Aorta (tissue), 5 donors: ENCODE measurements at places on chromosomes 3 and 15.

GRCh38 chr15:24856397-24857390 is 98.1 kb upstream of the SNRPN start:
- peak; percentile 72 for DNase-seq

DNA sequence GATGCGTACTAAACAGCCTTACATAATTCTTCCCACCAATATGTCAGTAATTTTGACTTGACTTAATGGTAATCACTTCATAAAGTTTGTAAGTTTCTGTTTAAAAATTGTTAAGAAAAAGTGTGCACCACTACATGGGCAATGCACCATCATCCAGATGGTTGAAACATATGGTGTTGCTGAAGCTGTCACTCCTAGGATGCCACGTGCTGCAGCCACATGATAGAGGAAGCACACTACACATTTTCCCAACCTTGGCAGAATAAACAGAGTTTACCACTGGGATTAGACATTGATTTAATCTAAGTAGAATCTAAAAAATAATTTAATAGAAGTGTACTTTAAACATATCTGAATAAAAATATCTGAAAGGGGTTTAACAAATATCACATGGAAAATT is 1209.9 kb downstream of the NSUN3 start:
- no peak for DNase-seq

- no peak for DNase-seq
Measured at GRCh38 chr3:178436773-178437172, 99.5 kb upstream of the KCNMB2 start.

- DNase-seq, result no peak
Measured at GRCh38 chr3:117856354-117856753, 1146.8 kb downstream of the TUSC7 start.

DNA sequence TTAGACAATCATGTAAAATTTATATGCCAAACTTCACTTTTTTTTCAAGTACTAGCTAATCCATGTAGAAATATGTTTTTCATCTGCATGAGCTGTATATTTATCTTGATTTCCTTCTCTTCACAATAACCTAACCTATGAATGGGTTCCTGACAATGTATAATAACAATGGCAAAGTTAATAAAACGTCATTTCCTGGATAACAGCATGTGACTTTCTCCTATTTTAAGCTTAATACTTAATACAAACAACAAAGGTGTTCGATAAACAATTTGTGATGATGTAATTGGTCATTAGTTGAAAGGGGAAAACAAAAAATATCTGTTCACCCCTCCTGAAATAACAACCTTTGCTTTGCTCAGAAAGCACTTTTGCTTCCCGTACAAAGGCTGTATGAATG is 20.4 kb downstream of the CD200 start:
- DNase-seq, result no peak

- DNase-seq, result no peak
Measured at GRCh38 chr3:73601011-73601410, 23.7 kb downstream of the PDZRN3 start.

DNA sequence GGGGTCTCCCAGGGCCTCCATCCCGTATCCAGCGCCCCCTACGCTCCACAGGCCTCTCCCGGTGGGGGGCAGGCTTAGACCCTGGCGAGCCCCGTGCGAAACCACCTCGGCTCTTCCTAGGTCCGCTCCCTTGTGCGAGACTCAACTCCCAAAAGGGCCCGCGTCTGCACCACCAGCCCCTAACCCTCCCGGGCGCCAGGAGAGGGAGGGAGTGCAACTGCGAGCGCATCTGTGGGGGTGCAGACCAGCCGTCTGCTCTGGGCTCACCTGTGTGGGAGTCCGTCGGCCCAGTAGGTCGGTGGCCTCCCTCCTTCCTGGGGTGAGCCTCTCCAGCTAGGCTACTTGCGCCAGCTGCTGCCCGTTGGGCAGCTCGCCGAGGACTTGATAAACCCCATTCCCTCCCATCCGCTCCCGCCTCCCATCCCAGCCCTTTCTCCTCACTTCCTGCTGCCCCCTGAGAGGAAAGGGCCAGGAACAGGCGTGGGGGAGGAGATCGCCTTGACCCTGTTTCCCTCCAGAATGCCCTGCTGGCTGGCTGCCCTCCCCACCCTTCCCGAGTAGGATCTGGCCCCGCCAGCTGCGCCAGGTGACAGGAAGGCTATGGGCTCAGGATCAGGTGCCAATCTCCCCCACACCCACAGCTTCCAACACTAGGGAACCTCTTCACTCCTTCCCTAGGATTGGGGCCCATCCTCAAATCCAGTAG is at the start of gene HYAL2:
Gene HYAL2, minus strand, starts transcription at position 360 of the 706 bp plus-strand sequence. CDS start 2,256 bp downstream, outside the sequence.
- DNase-seq, result no peak

DNA sequence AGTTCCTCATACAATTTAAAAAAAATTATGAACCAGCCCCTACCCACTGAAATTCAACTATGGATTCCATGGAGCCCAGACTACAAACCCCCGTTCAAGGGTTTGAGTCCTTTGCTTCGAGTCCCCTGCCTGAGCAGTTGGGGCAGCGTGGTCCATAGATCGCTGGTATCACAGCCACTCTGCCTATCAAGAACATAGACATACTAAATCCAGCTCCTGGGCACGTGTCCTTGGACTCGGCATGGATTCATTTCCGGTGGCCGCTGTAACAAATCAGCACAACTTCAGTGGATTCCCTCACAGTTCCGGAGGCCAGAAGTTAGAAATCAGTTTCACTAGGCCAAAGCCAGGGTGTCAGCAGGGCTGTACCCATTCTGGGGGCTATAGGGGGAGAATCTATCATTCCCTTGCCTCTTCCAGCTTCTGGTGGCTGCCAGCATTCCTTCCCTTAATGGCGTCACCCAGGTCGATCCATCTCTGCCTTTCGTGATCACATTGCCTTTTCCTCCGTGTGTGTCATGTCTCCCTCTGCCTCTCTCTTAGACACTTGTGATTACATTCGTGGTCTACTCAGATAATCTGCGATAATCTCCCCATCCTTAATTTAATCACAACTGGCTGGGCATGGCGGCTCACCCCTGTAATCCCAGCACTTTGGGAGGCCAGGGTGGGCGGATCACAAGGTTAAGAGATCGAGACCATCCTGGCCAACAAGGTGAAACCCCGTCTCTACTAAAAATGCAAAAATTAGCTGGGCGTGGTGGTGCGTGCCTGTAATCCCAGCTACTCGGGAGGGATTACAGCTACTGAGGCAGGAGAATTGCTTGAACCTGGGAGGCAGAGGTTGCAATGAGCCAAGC is 4.6 kb upstream of the TMEM44 start:
- no peak for DNase-seq

- no peak for DNase-seq
Measured at GRCh38 chr3:169545606-169546005, 117.9 kb downstream of the MECOM start.
